AG10803 (cell line): ENCODE measurements at places on chromosomes 1 and 21.

DNA sequence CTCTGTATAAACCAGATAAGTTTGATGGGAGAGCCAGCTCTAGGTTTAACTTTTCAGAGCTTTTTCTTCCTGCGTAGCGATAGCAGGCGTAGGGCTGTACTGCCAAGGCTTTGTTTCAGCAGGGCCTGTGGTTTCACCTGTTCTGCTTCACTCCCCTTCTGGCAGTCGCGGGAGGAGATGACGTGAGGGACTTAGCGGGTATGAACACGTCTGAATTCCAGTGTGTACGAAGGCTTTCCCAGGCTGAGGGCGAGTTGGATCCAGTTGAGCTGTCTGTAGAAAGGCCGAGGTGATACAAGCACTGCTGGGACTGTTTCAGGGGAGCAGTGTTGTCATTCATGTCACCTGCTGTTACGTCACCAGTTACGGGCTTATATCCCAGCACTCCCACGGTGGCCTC lies 21.2 kb downstream of the PEX14 start:
- DNase-seq = no peak

- no peak for DNase-seq
Measured at GRCh38 chr21:34730194-34730593, 61.4 kb downstream of the CLIC6 start.

- DNase-seq = no peak
Measured at GRCh38 chr1:82052563-82052962, 251.8 kb downstream of the ADGRL2 start.

DNA sequence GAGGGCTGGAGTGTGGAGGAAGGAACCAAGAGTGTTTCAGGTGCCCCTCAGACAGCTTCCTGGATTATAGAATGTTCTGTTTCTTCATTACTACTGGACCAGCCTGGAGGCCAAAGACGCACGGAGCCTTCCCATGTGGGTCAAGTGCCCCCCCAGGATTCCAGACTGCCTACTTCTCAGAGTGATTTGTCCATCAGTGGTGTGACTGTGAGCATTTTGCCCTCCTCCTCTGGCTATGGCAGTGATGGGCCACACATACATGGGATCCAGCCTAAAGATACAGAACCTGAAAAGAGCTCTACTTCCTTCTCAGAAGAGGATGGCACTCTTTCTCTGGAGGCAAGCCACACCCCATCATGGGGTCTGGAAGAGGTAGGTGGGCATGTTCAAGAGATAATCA lies 64.9 kb downstream of the MACF1 start:
- no peak for DNase-seq

- DNase-seq = no peak
Measured at GRCh38 chr1:109383087-109383779, 14.5 kb downstream of the SORT1 start.
